Naive thymus-derived CD8-positive, alpha-beta T cell (primary cell): ENCODE measurements at places on chromosomes 7 and 10.

DNA sequence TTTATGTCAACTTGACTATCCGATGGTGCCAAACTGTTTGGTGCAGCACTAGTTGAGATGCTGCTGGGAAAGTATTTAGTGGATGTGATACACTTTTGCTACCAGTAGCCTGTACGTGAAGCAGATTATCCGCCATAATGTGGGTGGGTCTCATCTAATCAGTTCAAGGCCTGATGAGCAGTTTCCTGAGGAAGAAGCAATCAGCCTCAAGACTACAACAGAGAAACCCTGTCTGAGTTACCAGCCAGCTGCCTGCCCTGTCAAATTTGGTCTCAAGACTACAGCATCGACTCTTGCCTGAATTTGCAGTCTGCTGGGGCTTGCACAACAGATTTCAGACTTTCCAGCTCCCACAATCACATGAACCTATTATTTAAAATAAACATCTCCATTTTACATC, 10.9 kb upstream of the RBP3 start:
- no peak for DNase-seq

GRCh38 chr7:131244259-131244852, 83.3 kb upstream of the MKLN1 start:
- DNase-seq = no peak

GRCh38 chr7:38186593-38187314, 8.7 kb downstream of the STARD3NL start:
- DNase-seq = no peak

- no peak for DNase-seq
These were observed 841.2 kb upstream of the AUTS2 start for GRCh38 chr7:68756986-68757495.
